ENCODE measurements at places on chromosomes 1 and 21.

DNA sequence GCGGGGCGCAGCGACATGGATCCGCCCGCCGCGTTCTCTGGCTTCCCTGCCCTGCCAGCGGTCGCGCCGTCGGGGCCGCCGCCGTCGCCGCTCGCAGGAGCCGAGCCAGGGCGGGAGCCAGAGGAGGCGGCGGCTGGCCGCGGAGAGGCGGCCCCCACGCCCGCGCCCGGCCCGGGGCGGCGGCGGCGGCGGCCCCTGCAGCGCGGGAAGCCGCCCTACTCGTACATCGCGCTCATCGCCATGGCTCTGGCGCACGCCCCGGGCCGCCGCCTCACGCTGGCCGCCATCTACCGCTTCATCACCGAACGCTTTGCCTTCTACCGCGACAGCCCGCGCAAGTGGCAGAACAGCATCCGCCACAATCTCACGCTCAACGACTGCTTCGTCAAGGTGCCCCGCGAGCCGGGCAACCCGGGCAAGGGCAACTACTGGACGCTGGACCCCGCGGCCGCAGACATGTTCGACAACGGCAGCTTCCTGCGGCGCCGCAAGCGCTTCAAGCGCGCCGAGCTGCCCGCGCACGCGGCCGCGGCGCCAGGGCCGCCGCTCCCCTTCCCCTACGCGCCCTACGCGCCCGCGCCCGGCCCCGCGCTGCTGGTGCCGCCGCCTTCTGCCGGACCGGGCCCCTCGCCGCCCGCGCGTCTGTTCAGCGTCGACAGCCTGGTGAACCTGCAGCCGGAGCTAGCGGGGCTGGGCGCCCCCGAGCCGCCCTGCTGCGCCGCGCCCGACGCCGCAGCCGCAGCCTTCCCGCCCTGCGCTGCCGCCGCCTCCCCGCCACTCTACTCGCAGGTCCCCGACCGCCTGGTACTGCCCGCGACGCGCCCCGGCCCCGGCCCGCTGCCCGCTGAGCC lies 459 bp downstream of the FOXE3 start:
- H3K4me3 ChIP-seq, result no peak overlapping the region
- no peak for DNase-seq
- no peak overlapping the region for H3K27ac ChIP-seq
- peaks cover 26% of the 10 kb centered on the region for H3K27me3 ChIP-seq
- no peaks in the 10 kb centered on the region for H3K36me3 ChIP-seq
- no peaks in the 10 kb centered on the region for H3K4me1 ChIP-seq

- no peak overlapping the region for H3K27ac ChIP-seq
- no peaks in the 10 kb centered on the region for H3K27me3 ChIP-seq
- DNase-seq, result no peak
- no peaks in the 10 kb centered on the region for H3K36me3 ChIP-seq
Observed at GRCh38 chr1:152932170-152932811, 14.7 kb upstream of the SPRR5 start.

GRCh38 chr1:39890273-39890672 lies 7.0 kb upstream of the TRIT1 start:
- H3K4me3 ChIP-seq, result no peak overlapping the region
- H3K27ac ChIP-seq, result no peak overlapping the region
- H3K4me1 ChIP-seq, result peaks cover 6% of the 10 kb centered on the region

DNA sequence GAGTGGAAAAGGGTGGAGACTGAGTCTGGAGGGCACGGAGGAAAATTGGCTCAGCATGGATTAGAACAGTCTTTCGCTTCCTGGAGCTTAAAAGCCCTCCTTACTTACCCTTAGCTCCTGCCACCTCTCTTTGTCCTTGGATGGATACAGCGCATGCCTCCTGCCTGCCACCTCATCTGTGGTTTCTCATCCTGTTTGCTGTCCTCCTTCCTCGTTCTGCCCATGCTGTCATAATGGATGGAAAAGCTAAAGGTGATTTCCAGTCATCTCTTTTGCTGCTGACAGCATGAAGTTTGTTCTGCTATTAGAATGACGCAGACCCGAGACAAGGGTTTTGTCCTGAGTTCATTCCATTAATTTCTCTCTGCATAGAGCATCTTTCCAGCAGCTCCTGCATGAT lies 425.9 kb downstream of the KIF26B start:
- H3K27ac ChIP-seq, result no peak overlapping the region
- DNase-seq, result no peak
- no peaks in the 10 kb centered on the region for H3K4me1 ChIP-seq

DNA sequence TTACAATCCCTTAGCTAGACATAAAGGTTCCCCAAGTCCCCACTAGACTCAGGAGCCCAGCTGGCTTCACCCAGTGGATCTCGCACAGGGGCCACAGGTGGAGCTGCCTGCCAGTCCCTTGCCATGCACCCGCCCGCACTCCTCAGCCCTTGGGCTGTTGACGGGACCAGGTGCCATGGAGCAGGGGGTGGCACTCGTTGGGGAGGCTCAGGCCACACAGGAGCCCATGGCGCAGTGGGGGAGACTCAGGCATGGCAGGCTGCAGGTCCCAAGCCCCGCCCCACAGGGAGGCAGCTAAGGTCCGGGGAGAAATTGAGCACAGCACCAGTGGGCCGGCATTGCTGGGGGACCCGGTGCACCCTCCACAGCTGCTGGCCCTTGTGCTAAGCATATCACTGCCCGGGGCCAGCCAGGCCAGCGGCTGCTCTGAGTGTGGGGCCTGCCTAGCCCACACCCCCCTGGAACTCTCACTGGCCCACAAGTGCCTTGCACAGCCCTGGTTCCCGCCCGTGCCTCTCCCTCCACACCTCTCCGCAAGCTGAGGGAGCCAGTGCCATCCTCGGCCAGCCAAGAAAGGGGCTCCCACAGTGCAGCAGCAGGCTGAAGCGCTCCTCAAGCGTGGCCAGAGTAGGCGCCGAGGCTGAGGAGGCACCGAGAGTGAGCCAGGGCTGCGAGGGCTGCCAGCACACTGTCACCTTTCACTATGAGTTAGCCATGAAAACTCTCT lies 117.8 kb downstream of the LIPI start:
- no peaks in the 10 kb centered on the region for H3K36me3 ChIP-seq
- H3K4me1 ChIP-seq, result no peaks in the 10 kb centered on the region
- no peak overlapping the region for H3K27ac ChIP-seq
- H3K4me3 ChIP-seq, result no peak overlapping the region

DNA sequence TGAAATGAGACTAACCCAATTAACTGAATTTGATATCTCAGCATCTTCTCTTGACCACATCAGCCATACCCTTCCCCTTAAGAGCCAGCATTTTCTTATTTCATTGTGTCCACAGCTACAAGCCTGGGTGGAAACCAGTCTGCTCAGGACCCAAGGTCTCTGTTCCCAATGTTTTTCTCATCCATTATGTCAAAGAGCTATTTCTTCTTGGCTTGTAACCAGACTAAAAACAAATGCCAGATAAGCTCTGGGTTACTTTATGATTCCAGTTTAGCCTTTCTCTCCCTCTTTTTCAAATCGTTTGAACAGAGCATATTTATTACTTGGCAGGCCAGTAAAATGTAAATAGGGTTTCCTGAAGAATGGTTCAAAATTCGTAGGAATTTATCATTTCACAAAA lies 109.3 kb upstream of the SPATA6 start:
- no peaks in the 10 kb centered on the region for H3K36me3 ChIP-seq
- DNase-seq, result no peak
- no peaks in the 10 kb centered on the region for H3K4me1 ChIP-seq
- H3K4me3 ChIP-seq, result no peak overlapping the region
- H3K27me3 ChIP-seq, result no peaks in the 10 kb centered on the region

GRCh38 chr1:34844252-34844634 lies 15.3 kb downstream of the SMIM12 start:
- no peak overlapping the region for H3K4me3 ChIP-seq
- no peak overlapping the region for H3K27ac ChIP-seq
- DNase-seq, result no peak
- H3K27me3 ChIP-seq, result no peaks in the 10 kb centered on the region
- peaks cover 40% of the 10 kb centered on the region for H3K4me1 ChIP-seq
- H3K36me3 ChIP-seq, result no peaks in the 10 kb centered on the region

DNA sequence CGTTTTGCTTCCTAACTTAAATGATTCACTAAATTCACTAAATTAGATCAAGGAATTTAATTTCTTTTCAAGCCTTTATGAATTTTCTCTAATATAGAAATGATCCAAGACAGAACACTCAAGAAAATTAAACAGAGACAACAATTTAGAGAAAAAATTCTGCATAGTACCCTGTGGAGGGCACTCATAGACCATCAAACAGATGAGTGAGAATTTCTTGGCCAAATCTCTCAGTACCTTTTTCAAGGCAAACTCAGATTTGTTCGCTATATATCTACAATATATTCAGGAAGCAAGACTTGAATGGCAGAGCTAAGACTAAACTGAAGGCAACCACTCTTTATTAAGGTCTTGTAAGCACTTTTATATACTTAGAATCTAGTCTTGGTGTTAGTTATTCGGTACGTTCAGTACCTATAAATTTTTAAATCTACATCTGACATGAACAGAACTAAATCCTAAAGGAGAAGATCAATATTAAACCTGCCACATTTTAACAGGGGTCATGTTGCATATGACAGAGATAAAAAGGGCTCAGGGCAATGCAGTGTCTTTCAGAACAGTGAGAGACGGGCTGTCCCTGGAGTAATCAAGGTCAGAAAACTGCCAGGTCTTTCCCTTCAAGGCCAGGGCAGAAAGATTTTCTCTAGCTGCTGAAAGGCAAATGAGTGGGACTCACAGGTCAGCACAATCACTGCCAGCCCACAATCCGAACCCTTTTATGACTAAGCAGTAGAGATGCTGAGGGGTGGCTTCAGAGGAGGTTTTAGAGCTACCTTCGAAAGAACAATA lies 118.8 kb upstream of the TMPRSS15 start:
- no peaks in the 10 kb centered on the region for H3K4me1 ChIP-seq
- H3K36me3 ChIP-seq, result no peaks in the 10 kb centered on the region
- no peak overlapping the region for H3K4me3 ChIP-seq
- DNase-seq, result no peak
- H3K27ac ChIP-seq, result no peak overlapping the region
- no peaks in the 10 kb centered on the region for H3K27me3 ChIP-seq

GRCh38 chr1:27760426-27760825 lies 12.6 kb upstream of the STX12 start:
- no peaks in the 10 kb centered on the region for H3K27me3 ChIP-seq
- H3K27ac ChIP-seq, result no peak overlapping the region
- peaks cover 51% of the 10 kb centered on the region for H3K36me3 ChIP-seq
- H3K4me3 ChIP-seq, result no peak overlapping the region

DNA sequence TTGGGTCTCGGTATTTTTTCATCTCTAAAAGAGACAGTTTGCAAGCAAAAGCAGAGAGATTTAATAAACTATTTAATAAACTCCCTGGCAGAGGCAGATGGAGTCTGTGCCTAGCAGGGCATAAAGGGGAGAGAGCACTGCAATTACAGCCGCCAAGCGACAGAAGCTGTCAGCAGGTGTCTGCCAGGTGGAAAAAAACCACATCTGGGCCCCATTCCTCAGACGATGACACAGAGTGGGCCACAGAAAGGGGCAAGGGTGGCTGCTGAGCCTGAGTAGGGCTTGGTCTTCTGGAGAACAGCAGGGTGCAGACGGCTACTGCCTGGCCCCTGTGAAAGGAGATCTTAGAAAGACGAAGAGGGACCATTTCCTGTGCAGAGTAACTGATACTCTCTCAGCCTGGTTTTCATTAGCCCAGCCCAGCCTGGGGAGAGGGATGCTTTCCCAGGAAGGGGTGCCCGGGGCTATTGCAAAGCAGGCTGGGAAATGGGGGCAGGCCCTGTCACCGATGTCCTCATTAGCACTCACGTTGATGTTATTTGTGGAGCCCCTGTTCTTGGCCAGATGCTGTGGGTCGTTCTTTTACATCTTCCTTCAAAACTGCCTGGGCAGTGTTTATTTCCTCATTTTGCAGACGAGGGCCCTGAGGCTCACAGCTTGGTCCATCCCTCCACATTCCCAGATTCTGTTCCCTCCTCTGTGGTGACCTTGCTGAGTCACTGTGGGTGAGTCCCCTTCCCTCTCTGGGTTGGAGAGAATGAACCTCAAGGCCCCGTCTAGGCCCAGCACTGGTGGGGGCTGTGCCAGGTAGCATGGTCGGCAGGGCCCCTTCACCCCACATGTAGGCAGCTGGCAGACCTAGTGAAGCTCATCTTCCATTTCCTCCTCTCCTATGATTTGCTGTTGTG lies 472.7 kb downstream of the PTPRU start:
- H3K36me3 ChIP-seq, result no peaks in the 10 kb centered on the region
- H3K4me1 ChIP-seq, result peaks cover 35% of the 10 kb centered on the region
- DNase-seq, result no peak
- no peak overlapping the region for H3K27ac ChIP-seq

GRCh38 chr21:22900490-22900889 lies 1902.3 kb downstream of the NCAM2 start:
- H3K27ac ChIP-seq, result no peak overlapping the region
- no peak for DNase-seq
- no peak overlapping the region for H3K4me3 ChIP-seq
- no peaks in the 10 kb centered on the region for H3K27me3 ChIP-seq
- H3K4me1 ChIP-seq, result no peaks in the 10 kb centered on the region
- no peaks in the 10 kb centered on the region for H3K36me3 ChIP-seq

GRCh38 chr1:229864686-229865230 lies 202.3 kb upstream of the GALNT2 start:
- no peak overlapping the region for H3K27ac ChIP-seq
- no peaks in the 10 kb centered on the region for H3K36me3 ChIP-seq
- H3K4me1 ChIP-seq, result no peaks in the 10 kb centered on the region
- no peak for DNase-seq
- H3K4me3 ChIP-seq, result no peak overlapping the region

- H3K27ac ChIP-seq, result no peak overlapping the region
- no peak for DNase-seq
- no peaks in the 10 kb centered on the region for H3K27me3 ChIP-seq
- no peak overlapping the region for H3K4me3 ChIP-seq
- no peaks in the 10 kb centered on the region for H3K36me3 ChIP-seq
Observed at GRCh38 chr1:109292364-109292763, 9.4 kb upstream of the PSRC1 start.

- no peaks in the 10 kb centered on the region for H3K4me1 ChIP-seq
- no peak overlapping the region for H3K27ac ChIP-seq
- DNase-seq, result no peak
- H3K36me3 ChIP-seq, result no peaks in the 10 kb centered on the region
Observed at GRCh38 chr1:198370996-198371395, 169.5 kb downstream of the ATP6V1G3 start.

GRCh38 chr1:60103186-60103585 lies 29.6 kb upstream of the C1orf87 start:
- no peak for DNase-seq
- no peaks in the 10 kb centered on the region for H3K27me3 ChIP-seq
- H3K4me3 ChIP-seq, result no peak overlapping the region

DNA sequence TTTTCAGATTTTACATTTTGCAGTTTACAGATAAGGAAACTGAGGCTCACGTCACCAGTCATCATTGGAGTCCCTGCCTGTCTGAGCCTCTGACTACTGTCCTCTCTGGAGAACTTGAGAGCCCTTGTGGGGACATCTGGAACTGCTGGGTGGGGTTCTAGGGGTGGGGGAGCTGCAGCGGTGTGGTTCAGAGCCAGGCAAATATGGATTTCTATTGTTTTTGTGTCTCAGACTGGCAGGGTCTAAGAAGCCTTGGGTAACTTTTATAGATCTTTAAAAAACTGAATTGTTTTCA lies 46.9 kb downstream of the IER5 start:
- no peak overlapping the region for H3K4me3 ChIP-seq
- H3K4me1 ChIP-seq, result peaks cover 68% of the 10 kb centered on the region

GRCh38 chr1:243957141-243957540 lies 93.9 kb upstream of the ZBTB18 start:
- H3K27ac ChIP-seq, result no peak overlapping the region
- no peaks in the 10 kb centered on the region for H3K36me3 ChIP-seq
- no peak overlapping the region for H3K4me3 ChIP-seq
- H3K4me1 ChIP-seq, result no peaks in the 10 kb centered on the region

Data from left lung (tissue), 14 donors.